ENCODE measurements at places on chromosomes 16 and 17.

- DNase-seq = no peak
Measured at GRCh38 chr17:78291944-78292910, 60.8 kb downstream of the TMEM235 start.

DNA sequence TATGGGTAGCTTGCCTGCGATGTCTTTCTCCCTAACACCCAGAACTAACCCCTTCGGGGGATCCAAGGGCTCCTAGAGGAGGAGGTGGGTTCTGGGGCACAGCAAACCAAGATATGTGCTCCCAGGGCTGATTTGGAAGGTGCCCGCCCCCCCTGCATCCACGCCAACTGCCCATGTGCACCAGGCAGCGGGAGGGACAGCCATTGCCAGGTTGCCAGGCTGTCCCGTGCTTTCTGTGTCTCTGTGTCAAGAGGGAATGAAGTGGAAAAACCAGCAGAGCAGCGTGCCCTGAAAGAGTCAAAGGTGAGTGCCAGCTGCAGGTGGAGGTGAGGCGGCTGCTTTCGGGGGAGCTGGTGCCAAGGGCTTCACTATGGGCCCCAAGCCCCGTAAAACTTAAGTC is 6.4 kb downstream of the TEKT5 start:
- no peak for DNase-seq

GRCh38 chr17:79732804-79733691 is 2.3 kb downstream of the ENPP7 start:
- DNase-seq = no peak

- no peak for DNase-seq
Measured at GRCh38 chr16:88951989-88952388, 25.0 kb downstream of the CBFA2T3 start.

- DNase-seq = no peak
Measured at GRCh38 chr17:1566505-1567199, 4.1 kb upstream of the PITPNA start.

- DNase-seq = no peak
Measured at GRCh38 chr17:62668091-62668804, 40.8 kb downstream of the MRC2 start.

DNA sequence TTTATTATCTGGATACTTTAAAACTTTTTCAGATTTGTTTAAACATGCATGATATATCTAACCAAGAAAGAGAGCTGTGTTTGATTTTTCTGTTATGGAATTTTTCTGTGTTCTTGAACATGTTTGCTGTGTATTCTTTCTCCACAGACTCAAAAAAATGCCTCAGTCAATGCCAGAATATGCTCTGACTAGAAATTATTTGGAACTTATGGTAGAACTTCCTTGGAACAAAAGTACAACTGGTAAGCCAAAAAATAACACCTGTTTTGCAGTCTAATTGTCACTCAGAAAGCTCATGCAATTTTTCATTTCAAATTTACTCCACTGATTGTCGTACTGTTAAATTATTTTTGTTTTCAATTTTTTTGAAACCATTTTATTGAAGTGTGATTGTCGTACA is 15.3 kb upstream of the ABCC11 start:
- DNase-seq = no peak

DNA sequence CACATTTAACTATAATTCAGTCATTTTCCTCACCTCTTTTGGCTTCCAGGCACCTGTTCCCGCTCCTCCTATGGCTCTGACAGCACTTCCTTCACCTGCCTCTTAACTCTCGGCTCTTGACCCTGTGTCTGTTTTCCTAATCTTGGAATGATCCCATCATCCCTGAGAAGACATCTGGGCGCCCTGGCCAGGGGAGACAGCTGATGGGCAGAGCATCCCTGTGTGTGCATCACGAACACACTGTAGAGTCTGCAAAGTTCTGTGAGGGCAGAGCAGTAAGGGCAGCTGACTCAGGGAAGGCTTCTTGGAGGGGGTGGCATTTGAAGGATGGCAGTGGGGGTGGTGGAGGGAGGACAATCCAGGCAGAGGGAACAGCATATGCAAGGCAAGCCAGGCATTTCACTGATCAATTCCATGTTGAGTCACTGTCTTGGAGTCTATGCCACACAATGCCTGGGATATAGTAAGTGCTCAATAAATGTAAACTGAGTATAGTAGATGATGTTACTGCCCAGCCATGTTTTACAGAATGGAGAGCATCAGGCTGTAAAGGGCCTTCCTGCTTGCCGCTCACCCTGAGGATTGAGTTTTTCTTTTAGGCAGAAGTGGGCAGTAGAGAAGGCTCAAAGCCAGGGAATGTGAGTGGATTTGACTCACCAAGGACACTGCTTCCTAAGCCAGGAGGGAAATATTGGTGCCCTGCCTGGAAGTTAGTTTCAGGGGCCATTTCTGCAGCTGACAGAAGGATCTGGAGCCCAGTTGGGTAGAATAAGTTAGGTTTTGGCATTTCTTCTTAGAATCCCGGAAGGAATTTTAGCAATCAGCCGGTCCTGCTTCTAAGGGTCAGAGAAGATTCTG is 5.8 kb upstream of the RAB11FIP4 start:
- no peak for DNase-seq

DNA sequence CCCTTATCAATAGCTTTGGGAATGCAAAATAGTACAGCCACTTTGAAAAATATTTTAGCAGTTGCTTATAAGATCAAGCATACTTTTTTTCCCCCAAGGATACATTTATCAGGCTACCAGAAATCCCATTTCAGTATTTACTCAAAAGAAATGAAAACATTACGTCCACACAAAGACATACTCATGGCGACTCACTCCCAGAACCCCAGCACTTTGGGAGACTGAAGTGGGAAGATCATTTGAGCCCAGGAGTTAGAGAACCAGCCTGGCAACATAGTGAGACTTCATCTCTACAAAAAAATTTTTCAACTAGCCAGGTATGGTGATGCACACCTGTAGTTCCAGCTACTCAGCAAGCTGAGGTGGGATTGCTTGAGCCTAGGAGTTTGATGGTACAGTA is 5.9 kb downstream of the SKA2 start:
- DNase-seq = no peak

- DNase-seq = no peak
Measured at GRCh38 chr17:63069245-63069644, 103.2 kb downstream of the TANC2 start.

GRCh38 chr17:17140590-17140980 is 65.5 kb downstream of the PLD6 start:
- DNase-seq = no peak

DNA sequence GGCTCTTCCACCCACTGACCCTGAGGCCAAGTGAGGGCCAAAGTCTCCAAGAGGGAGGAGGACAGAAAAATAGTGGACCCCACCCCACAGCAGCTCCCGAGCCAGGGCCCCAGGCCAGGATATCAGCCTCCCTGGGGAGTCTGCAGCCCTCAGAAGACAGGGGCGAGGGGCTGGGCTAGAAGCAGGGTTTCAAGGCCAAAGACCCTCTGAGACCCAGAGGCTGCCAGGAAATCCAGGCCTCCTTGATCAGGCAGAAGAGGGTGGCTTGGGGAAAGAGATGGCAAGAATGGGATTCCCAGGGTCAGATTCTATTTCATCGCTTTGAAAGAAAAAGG is 156.1 kb downstream of the ZNF423 start:
- DNase-seq = no peak

DNA sequence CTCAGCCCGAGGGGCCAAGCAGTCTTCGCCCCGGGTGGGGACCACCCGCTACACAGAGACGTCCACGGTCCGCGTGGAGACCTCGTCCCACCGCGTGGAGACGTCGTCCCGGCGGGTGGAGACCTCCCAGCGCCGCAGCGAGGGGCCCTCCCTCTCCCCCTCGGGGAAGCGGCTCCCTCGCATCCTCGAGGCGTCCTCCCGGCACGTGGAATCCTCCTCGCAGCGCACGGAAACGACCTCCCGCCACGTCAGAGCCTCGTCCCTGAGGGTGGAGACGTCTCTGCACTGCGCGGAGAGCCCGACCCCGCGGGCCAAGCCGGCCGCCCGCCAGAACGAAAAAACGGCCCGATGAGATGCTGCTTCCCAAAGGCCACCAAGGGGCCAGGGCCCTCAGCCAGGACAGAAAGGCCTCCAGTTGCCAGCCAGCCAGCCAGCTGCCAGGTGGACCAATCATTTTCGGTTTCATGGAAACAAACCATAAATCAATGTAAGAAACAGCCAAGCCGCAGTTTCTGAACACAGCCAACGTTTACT is 424 bp downstream of the C17orf100 start:
- DNase-seq = peak; percentile 45

DNA sequence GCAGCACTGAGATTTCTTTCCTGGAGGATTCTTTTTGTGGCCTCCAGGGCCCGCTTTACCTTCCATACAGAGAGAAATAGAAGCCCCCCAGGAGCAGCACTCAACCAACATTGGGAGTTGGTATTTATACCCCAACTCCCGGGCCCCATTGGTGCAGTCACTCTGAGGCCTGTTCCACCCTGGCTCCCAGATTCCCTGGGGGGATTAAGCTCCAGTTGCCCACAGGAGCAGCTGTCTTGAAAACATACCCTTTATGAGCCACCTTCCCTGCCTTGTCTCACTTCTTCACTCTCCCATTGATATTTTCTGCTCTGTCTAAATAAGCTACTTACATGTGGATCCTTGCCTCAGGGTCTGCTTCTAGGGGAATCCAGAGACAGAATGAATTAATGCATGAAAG is 167.8 kb downstream of the KATNIP start:
- no peak for DNase-seq

DNA sequence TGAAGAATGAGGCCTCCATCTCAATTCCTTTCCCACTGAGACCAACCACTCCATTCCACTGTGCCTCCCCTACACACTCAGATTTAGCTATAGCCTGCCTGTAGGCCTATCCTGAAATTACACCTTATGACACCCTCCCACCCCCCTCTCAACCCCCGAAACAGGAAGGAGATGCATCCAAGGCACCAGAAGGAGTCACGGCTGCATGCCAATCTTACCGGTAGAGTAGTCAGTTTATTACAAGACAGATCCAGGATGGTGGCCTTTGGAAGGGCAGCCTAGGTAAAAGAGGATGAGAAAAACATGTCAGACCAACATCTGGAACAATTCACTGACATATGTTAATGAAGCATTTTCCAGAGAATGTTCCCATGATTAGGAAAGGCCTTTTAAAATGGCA is 2.6 kb downstream of the LRRC59 start:
- no peak for DNase-seq

DNA sequence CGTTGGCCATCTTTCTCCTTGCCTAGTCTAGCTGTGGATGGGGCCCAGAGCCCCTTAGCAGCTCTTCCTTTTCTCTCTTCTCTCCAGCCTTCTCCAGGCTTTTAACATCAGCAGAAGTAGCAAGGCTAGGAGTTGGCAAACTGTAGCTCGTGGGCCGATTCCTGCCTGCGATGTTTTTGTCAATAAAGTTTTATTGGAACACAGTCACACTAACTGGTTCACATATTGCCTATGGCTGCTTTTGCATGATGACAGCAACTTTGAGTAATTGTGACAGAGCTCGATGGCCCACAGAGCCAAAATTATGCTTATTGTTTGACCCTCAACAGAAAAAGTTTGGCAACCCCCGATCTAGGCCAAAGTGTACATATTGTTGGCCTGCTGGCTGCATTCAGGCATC is 199.9 kb downstream of the RBFOX1 start:
- no peak for DNase-seq

GRCh38 chr16:67563708-67564468 is 1.6 kb downstream of the CTCF start:
- DNase-seq = peak; percentile 20

DNA sequence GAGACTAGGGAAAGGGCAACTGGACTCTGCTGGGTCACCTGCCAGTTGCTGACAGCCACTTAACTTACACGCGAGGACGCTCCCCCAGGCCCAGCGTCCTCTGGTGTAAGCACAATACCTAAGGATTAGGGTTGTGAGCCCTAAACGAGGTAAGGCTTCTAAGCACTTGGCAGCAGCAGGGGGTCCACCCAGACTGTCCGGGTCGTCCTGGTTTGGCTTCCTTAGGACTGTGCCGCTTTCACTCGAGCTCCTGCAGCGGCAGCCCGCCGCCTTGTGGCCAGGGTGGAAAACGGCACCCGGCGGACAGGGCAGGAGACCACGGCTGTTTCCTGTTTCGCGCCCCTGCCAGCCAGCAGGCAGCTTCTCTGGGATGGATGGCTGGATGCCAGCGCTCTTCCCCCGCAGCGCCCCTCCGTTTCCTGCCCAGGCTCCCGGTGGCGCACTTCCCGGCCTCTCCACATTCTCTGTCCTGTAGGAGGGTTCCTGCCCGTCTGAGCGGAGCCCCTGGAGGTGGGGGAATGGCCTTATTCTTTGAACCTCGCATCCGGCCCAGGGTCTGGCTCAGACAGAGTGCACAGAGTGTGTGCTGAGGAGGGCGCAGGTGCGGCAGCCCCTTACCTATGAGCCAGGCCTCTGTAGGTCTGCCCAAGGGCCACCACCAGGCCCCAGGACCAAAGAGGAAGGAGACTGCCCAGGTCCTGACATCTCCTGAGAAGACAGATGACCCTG is 47.0 kb upstream of the AMZ2 start:
- DNase-seq = peak; percentile 79

- DNase-seq = peak; percentile 21
Measured at GRCh38 chr16:50742576-50743200, 802 bp downstream of the CYLD start.

- no peak for DNase-seq
Measured at GRCh38 chr17:75232786-75233185, 27.3 kb downstream of the NUP85 start.

GRCh38 chr16:67723151-67723910 is 4.2 kb upstream of the GFOD2 start:
- DNase-seq = no peak

DNA sequence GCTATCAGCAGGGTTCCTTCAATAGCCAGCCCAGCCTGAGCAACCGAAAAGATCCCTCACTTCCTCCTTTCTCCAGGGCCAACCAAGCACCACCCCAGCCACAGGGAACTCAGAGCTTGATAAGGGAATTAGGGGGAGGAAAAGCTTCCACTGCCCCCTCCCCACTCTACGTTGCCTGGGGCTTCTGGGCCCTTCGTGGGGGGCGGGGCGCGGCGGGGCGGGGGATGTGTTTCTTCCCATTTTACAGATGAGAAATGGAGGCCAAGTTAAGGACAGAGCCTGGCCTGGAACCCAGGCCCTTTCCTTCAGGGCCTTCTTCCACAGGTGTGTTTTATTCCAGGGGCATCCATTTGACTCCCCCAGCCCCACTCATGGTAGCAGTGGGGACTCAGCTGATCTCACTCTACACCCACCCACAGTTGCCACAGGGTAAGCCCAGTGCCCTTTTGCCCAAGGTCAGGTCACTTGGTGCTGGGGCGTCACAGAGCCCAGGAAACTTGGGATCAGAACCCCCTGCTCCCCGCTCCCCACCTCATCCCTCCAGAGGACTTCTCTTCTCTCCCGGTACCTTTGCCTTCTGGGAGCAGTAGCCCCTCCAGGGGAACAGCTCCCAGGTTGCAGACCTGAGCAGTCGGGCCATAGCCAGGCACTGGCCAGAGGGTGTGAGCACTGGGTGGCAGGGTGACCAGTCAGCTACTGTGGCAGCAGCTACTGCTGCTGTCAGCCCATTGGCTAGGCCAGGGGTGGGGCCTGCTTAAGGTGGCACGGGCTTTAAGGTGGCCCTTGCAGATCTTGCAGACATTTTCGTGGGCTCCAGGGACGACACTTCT is at the start of gene LDHD:
Gene LDHD (minus strand): TSS at position 700 of the 830 bp plus-strand sequence. CDS start 60 bp downstream, at position 640.
- no peak for DNase-seq

GRCh38 chr16:49849754-49850108 is 6.2 kb downstream of the ZNF423 start:
- DNase-seq = no peak
